ENCODE measurements at places on chromosomes 3 and 15.
A peak's percentile ranks its signal among the peaks of the same experiment; 100 is the strongest.

DNA sequence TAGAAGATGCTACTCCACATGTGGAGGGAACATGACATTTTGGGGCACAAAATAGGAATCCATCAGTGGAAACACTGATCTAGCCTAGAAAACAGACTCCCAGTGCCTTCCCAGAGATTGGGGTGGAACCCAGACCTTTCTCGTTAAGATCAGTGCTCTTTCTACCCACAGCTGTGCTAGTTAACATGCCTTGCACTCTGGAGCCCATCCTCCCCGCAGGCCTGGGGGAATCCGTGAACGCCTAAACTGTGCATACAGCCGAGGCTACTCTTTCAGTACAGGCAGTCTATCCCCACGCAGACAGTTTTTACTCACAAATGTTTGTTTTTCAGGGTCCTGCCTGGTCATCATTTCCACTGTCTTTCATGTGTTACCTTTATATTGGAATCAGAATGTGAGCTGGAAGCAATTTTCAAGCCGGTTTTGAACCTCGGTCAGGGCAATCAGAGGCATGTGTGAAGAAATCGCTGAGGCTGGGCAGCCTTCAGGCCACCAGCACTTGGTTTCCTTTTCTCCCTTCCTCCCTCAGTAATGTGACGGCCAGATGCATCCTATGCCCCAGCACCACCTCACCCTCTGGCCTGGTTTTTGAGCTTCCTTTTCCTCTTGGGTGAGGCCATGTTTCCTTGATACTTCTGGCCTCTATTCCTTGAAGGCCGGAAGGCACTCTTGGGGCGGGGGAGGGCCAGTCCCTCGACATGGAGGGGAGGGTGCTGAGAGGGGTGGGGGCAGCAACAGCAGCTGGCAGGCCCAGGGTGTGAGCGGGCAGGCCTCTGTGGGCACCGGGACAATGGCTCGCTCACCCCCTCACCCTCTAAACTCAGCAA, 123.6 kb upstream of the GALNT15 start:
- DNase-seq, result no peak

- DNase-seq, result peak; percentile 53
Measured at GRCh38 chr3:192816351-192816750, 89.0 kb upstream of the FGF12 start.

DNA sequence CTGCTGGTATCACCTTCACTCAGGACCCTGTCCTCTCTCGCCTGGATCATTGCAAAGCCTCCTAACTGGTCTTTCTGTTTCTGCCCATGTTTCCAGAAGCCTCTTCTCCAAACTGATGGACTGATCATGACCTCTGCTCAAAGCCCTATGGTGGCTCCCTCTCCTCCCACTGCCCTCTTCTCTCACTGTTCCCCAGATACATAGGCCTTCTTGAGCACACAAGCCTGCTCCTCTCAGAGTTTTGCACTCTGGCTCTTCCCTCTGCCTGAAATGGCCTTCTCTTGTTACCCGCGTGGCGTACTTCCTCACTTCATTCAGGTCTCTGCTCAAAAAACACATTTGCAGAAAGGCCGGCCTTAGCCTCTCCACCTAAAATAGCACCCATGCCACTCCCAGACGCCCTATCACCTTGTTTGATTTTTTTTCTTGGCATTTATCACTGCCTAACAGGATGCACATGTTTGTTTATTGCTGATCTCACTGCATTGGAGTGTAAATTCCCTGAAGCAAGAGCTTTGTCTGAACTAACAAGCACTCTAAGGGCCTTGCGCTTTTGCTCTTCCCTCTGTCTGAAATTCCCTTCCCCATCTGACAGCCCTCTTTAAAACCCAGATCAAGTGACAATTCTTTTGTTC, 1.4 kb upstream of the ETFA start:
- peak; percentile 92 for DNase-seq

- no peak for DNase-seq
Measured at GRCh38 chr3:134817297-134817696, 22.2 kb downstream of the EPHB1 start.

DNA sequence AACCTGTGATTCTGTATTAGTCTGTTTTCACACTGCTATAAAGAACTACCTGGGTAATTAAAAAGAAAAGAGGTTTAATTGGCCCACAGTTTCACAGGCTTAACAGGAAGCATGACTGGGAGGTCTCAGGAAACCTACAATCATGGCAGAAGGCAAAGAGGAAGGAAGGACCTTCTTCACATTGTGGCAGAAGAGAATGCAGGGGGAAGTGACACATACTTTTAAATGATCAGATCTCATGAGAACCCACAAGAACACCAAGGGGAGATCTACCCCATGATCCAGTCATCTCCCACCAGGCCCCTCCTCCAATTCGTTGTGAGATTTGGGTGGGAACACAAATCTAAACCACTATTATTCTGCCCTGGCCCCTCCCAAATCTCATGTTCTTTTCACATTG, 6.1 kb downstream of the ZKSCAN7 start:
- no peak for DNase-seq

GRCh38 chr3:122843604-122844003, 48.7 kb downstream of the SLC49A4 start:
- DNase-seq, result no peak
